ENCODE measurements at places on chromosomes 1 and 21. TPM values are rescaled to one million over a fixed set of nuclear protein-coding genes. Genes with fewer than 3 reads are reported as not detected.

ACTA1 gene
- total RNA-seq, result 0.21 TPM

FLG2 gene
- 1,747 TPM for total RNA-seq

ALG14 gene
- 1.3 TPM for total RNA-seq

CXADR gene
- total RNA-seq, result 84.7 TPM

ANGPTL3 gene
- not detected for total RNA-seq

SNX27 gene
- 26.6 TPM for total RNA-seq

KLHDC7A gene
- total RNA-seq, result 0.11 TPM

RNF19B gene
- 42.6 TPM for total RNA-seq

CASQ2 gene
- total RNA-seq, result 0.19 TPM

KCTD3 gene
- 32.4 TPM for total RNA-seq

LCE1F gene
- total RNA-seq, result 89.5 TPM

COL6A2 gene
- 137 TPM for total RNA-seq

S100A7 gene
- 23.2 TPM for total RNA-seq

SAMSN1 gene
- total RNA-seq, result 1.5 TPM

ETV3L gene
- not detected for total RNA-seq

RHOC gene
- 192 TPM for total RNA-seq

ERVH48-1 gene
- total RNA-seq, result not detected

PLA2G2F gene
- total RNA-seq, result 19.9 TPM

BTBD8 gene
- 5.0 TPM for total RNA-seq

F13B gene
- total RNA-seq, result not detected

C1orf116 gene
- total RNA-seq, result 81.5 TPM

ADORA1 gene
- 1.8 TPM for total RNA-seq

UBE2U gene
- not detected for total RNA-seq

IPO13 gene
- 16.7 TPM for total RNA-seq

KRTAP21-2 gene
- total RNA-seq, result not detected

DHDDS gene
- 38.6 TPM for total RNA-seq

KCNE2 gene
- total RNA-seq, result not detected

TMEM52 gene
- 4.7 TPM for total RNA-seq

AQP10 gene
- total RNA-seq, result not detected

TGFB2 gene
- 0.55 TPM for total RNA-seq

SMG5 gene
- 61.1 TPM for total RNA-seq

IVL gene
- total RNA-seq, result 164 TPM

PRRX1 gene
- total RNA-seq, result 20.9 TPM

FNBP1L gene
- 22.4 TPM for total RNA-seq

DSCAM gene
- not detected for total RNA-seq

TRABD2B gene
- total RNA-seq, result 0.63 TPM

TTC4 gene
- total RNA-seq, result 15.7 TPM

CORT gene
- not detected for total RNA-seq

LAPTM5 gene
- total RNA-seq, result 21.5 TPM

NHLH1 gene
- not detected for total RNA-seq

OR14I1 gene
- total RNA-seq, result not detected

PROK1 gene
- total RNA-seq, result 0.78 TPM

ESRRG gene
- 6.8 TPM for total RNA-seq

MXRA8 gene
- total RNA-seq, result 34.1 TPM

SLC9C2 gene
- not detected for total RNA-seq

ILDR2 gene
- 0.29 TPM for total RNA-seq

IFI44 gene
- 5.5 TPM for total RNA-seq
